ENCODE measurements at places on chromosomes 1 and 21.
A peak's percentile ranks its signal among the peaks of the same experiment; 100 is the strongest.

DNA sequence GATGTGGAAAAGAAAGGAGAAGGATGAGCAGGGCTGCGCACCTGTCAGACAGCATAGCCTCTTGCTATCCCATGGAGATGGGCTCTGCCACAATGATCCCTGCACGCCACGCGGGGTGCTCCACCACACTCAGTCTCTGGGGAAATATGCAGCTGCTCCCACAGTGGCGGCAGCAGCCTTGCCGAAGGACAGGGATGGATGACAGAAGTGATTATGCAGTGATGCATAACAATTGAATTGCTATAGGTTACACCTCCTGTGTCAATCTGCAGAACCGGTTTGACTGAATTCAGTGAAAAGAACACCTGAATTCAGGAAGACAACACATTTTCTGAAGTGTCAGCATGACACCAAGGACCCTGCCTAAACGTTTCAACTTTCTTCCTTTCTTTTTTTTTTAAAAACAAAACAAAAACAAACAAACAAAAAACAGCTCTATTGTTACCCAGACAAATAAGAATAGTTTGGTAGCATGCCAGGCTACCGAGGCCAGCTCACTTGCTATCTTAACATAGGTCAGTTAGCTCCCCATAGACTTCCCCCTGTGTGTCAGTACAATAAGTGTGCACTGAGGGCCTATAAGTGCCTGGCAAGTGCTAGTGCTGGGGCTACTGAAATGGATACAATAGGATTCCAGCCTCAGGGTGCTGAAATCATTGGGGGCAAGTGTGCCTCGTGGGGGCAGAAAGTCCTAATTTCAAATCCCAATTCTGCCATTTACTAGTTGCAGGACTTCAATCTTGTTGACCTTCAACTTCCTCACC is 127.6 kb upstream of the LMO4 start:
- no peak for DNase-seq

- DNase-seq, result no peak
Observed at GRCh38 chr1:5650283-5651026, 341.8 kb downstream of the NPHP4 start.

- DNase-seq, result no peak
Observed at GRCh38 chr1:170225781-170226530, 80.2 kb downstream of the NTMT2 start.

- no peak for DNase-seq
Observed at GRCh38 chr1:232249339-232249738, 380.6 kb downstream of the SIPA1L2 start.

GRCh38 chr1:47174656-47175020 is 15.2 kb downstream of the PDZK1IP1 start:
- no peak for DNase-seq

DNA sequence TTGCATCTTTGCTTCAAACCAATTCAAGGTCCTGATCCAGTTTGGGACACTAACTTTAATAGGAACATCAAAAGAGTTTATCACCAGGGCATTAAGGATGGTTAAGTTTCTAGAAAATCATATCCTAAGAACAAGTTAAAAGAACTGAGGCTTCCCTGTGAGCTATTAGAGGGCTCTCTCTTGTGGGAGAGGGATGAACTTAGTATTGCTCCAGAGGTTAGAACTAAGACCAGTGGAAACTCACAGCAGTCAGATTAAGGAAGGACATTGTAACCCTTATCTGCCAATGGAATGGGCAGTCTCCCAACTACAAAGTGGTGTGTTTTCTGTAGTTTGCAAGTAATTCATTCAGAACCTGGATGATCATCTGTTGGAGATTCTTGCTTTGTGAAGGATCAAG is 36.8 kb downstream of the UBE2U start:
- DNase-seq, result no peak

GRCh38 chr1:219875860-219876259 is 52.5 kb downstream of the SLC30A10 start:
- DNase-seq, result no peak

GRCh38 chr1:210321131-210321530 is 7.6 kb upstream of the HHAT start:
- DNase-seq, result no peak

DNA sequence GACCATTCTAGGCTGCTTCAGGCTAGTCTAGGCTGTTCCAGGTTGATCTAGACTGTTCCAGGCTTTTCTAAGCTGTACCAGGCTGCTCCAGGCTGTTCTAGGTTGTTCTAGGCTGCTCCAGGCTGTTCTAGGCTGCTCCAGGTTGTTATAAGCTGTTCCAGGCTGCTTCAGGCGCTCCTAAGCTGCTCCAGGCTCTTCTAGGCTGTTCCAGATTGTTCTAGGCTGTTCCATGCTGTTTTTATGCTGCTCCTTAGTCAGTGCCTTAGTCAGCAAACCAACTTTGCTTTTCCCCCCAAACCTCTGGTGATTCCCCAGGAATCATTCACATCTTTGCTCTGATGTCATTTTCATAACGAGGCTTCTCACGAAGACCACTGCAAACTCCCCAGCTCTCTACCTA is 171.4 kb upstream of the GALNT2 start:
- no peak for DNase-seq

DNA sequence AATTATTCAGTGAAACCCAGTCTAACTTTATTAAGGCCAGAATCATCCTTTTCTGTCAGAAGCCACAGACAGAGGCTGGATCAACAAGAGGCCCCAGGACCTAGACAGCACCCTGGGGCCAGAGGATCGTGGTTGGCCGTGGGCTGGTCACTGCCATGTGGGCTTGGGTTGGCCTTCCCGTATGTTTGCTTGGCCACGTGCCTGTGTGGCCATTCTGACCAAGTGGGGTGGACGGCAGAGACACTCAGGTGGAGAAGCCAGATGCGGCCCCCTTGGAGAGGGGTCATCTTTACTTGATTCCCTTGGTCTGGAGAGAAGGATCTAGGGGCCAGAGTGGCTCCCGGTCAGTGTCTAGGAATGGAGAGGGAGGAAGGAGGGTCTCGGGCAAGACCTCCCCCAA is 327.9 kb downstream of the CAMTA1 start:
- no peak for DNase-seq

DNA sequence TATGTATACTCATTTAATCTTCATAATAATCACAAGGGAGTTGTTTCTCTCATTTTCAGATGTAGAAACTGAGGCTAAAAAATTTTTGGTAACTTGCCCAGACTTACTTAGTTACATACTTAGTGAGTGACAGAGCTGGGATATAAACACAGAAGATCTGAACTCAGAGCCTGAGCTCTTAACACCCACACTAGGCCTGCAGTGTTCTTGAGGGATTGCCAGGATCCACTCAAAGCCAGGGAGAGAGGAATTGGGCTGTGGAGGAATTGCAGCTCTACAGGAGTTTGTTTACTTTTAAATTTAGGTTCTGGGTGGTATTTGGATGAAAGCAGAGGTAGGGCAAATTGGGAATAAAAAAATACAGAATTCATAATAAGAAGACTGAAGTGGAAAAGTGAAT is 515.1 kb upstream of the PLXNA2 start:
- DNase-seq, result no peak

DNA sequence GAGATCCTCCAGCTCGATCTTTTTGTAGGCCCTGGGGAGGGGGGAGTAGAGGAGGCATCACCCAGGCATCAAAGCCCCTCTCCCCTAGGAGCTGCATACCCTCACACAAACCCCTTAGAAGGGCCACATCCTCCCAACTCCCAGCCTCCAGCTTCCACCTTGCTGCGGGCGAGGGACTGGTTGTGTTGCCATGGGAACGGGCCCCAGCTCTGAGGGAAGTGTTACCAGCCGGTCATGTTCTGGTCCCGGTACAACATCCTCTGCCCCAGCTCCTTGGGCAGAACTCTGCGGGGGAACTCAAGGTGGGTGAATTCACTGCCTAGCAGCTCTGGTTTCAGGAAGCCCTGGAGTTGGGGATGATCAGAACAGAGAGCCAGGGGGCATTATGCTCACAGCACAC is 4.1 kb downstream of the PPM1J start:
- no peak for DNase-seq

- DNase-seq, result no peak
Observed at GRCh38 chr1:110618668-110619067, 12.5 kb upstream of the KCNA2 start.

- no peak for DNase-seq
Observed at GRCh38 chr1:221708987-221709386, 32.9 kb downstream of the DUSP10 start.

DNA sequence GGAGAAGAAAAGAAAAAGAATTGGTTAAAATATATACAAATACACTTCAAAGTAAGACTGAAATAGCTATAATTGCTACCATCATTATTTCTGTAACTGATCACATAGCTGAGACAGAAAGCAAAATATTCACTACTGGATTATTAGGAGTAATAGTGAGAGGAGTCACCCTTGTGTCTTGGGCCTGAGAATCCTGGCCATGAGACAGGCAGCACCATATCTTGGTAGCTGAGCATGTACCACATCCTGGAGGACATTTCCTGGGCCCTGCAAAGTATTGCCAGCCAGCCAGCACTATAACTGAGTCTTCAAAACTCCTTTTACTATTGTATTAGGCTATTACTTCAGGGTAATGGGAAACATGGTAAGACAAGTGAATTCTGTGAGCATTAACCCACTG is 63.5 kb downstream of the C1orf185 start:
- DNase-seq, result no peak

DNA sequence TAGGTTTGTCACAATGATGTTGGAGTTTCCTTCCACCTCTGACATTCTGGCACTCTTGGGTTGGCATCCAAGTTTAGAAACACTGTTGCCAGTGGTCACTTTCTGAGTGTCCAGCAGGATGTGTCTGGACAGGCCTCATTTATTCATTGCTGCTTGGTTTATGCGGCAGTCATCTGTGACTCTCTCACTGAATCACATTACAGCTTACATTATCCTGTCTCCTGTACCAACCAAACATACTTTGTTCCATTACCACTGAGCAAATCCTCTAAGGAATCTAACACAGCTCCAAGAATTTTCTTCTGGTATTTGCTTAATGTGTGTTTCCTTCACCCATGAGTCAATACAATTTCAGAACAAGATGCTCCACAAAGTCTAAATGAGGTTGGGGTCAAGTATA is 19.9 kb downstream of the SGIP1 start:
- DNase-seq, result no peak

GRCh38 chr1:41484402-41485241 is at the start of gene EDN2:
Gene EDN2 (minus strand): TSS chr1:41484683. CDS start chr1:41484601, 82 bp downstream.
- DNase-seq, result no peak

- DNase-seq, result no peak
Observed at GRCh38 chr1:116360429-116361173, 12.4 kb upstream of the ATP1A1 start.

- peak; percentile 43 for DNase-seq
Observed at GRCh38 chr1:159826441-159827101, at the start of gene SLAMF8. Gene SLAMF8 (plus strand): TSS chr1:159826873. CDS start chr1:159826899, 26 bp downstream.

DNA sequence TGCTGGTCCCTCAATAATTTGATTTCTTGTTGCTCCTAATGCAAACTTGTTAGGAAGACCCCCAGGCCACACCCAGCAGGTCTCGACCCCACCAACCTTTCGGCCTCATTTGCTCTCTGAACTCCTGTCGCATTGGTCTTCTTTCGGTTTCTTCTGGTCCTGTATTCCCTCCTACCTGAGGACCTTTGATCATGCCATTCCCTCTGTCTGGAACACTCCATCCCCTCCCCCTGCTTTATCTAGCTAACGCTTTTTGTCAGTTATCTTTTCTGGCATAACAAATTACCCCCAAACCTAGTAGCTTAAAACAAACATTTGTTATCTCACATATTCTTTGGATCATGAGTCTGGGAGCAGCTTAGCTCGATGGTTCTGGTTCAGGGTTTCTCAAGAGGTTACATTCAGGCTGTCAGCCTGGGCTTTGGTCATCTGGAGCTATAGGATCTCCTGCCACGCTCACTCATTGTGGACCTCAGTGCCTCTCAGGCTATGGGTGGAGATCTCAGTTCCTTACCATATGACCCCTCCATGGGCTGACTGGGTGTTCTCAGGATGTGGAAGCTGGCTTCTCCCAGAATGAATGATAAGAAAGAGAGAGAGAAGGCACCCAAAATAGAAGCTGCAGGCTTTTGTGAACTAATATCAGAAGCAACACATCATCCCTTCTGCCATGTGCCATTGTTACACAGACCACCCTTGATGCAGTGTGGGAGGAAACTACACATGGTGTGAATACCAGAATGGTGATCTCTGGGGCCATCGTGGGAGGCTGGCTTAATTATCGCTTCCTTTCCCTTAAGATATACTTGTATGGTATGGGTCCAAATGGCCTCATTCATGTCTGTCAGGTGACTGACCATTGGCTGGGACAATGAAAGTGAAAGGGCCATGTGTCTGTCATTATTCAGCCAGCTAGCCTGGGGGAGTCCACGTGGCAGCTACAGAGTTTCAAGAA is 29.1 kb upstream of the BCAR3 start:
- no peak for DNase-seq

- no peak for DNase-seq
Observed at GRCh38 chr1:239429163-239429562, 42.8 kb downstream of the CHRM3 start.

GRCh38 chr1:37147906-37148305 is 113.6 kb upstream of the GRIK3 start:
- no peak for DNase-seq

DNA sequence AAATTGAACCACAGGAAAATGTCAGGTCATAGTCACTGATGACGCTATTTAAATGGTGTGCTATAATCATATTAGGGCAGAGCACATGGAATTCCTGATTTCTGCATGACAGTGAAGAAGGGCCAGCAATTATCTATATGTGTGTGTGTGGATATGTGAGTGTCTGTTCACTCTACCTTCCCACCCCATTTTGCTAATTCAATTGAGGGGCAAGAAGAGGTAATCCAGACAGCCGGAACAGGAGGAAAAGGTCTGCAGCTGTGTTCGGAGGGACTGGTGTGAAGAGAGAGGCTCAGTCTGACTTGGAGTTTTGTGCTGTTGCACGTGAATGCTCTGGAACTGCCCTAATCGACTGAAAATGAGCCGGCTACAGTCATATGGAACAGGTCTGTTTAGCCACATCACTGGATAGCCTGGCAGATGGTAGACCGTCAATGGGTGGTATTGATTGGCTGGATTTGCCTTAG is 5.1 kb upstream of the ELAVL4 start:
- no peak for DNase-seq

DNA sequence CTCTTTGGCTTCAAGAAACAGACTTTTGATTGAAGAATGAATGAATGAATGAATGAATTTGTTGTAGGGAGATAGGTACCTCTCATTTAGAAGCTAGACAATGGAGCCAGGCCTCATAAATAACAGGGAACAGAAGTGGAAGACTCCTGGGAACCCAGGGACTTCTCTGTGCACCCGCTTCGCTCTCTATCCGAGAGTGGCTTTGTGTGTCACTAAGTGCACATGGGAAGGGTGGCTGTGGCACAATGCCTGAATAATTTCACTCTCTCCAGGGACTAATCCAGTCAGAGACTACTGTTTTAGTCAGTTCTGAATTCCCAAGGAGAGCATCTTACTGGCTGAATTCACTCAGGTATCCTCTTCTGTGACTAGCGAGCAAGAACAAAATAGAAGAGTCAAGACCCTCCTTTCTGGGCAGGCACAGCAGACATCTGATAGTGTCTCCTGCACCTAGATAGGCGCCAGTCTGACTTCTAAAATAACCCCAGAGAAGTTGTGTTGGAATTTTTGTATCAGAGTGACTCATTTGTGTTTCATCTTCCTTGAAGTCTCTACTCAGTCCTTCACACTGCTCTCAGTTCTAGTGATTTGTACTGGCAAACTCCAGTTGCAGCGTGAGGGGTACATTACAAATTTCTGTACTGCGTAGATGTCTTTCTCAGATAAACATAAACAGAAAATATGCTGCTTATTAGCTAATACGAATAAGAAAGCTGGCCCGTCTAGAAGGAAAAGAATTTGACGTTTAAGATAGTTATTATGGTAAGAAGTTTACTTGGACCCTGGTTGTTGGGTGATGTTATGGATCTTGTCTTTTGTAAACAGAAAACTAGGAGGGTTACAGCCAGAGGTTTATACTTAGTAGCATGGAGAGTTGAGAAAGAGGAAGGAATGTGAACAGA is 34.0 kb downstream of the BACH1 start:
- DNase-seq, result no peak

GRCh38 chr1:113073479-113073950 is 517 bp downstream of the LRIG2 start:
- DNase-seq, result no peak
